ENCODE measurements at places on chromosomes 11 and 22.

GRCh38 chr11:10304495-10305261 lies at the start of gene ADM:
Gene ADM (plus strand): TSS chr11:10305073. CDS start chr11:10305701, 628 bp downstream.
- peak; percentile 90 for DNase-seq

DNA sequence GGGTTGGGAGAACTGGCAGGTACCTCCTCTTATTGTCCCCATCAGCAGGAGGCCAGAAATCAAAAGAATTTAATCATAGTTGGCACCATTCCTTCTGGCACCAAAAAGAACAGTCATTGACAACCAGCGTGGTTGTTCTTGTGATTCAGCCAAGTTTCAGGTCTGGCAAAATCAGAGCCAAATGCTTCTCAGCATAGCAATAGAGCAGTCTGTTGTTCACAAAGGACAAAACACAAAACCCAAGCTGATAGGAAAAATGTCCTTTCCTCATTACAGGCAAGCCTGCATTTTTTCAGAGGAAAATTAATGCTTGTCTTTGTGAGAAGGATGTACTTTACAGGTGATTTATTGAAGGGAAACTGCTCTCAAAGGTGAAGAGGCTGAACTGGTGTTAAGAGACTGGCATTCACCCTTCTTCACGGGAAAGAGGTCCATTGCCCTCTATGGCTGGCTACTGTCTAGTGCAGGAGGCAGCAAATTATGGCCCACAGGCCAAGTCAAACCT lies 241.8 kb upstream of the ARHGAP42 start:
- DNase-seq = no peak

DNA sequence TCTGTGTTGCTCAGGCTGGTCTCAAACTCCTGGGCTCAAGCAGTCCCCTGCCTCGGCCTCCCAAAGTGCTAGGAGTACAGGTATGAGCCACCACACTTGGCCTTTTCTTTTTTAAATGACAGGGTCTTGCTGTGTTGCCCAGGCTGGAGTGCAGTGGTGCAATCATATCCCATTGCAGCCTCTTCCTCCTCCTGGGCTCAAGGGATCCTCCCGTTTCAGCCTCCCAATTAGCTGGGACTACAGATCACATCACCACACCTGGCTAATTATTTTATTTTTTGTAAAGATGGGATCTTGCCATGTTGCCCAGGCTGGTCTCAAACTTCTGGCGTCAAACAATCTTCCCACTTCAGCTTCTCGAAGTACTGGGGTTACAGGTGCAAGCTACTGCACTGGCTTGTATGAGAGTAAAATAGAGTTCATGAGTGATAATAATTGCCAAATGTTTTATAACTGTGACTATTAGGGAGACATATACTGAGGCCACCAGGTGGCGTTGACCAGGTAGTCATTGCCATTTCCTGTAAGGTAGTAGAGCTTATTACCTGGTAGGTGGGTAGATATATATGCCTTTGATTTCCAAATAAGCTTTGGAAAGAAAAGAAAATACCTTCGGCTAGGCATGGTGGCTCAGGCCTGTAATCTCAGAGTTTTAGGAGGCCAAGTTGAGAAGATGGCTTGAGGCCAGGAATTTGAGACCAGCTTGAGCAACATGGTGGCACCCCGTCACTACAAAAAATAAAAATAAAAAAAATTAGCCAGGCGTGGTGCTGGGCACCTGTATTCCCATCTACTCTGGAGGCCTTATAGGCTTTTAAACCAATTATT lies 5.4 kb downstream of the FDX1 start:
- DNase-seq = no peak

DNA sequence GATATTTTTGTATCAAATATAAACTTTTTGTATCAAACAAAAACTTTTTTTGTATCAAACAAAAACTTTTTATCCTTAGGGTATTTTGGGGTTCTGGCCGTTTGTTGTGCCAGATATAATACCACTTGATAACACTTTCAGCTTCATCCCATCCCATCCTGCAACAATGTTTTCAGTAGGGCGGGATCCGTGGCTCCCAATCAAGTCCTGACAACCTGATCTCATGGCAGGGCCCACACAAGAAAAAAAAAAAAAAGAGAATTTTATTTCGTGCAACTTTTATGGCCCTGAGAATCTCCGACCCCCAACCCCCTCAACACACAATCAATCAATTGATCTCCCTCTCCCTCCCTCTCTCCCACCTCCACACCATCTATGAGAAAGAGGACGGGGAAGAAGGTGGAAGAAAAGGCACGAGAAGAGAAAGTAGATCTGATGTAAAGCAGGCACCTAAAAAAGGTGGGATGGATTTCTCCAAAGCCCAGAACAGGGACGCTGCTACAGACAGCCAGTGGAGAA lies 4749.6 kb upstream of the OR11H1 start:
- no peak for DNase-seq

- peak; percentile 94 for DNase-seq
Measured at GRCh38 chr11:47004595-47005033, 68.1 kb downstream of the CSTPP1 start.

- no peak for DNase-seq
Measured at GRCh38 chr11:97794876-97795275, 1225.9 kb upstream of the CNTN5 start.

GRCh38 chr22:49270595-49271368 lies 556.9 kb downstream of the BRD1 start:
- no peak for DNase-seq

DNA sequence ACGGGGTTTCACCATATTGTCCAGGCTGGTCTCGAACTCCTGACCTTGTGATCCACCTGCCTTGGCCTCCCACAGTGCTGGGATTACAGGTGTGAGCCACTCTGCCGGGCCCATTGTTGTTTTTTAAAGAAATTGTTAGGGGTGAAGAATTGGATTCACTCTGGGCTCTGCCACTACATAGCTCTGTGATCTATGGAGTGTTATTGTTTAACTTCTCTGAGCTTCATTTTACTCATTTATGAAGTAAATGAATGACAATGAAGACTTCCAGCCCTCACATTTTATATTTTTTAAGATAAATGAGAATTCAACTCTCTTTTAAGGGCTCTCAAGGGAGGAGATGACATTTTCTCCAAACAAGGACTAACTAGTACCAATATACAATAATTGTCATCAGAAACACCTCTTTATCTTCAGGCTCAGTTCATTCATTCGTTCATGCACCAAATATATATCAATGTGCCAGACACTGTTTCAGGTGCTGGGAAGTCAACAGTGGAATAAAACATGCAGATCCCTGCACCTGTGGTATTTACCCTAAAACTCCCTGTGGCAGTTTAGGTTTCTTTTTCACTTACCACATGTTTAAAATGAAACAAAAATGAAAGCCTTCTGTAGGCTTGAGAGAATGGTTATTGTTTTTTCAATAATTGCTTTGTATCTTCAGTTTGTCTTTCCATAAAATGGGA lies 23.5 kb upstream of the GRAMD1B start:
- no peak for DNase-seq

- DNase-seq = no peak
Measured at GRCh38 chr11:102194257-102194656, 84.0 kb downstream of the YAP1 start.

- no peak for DNase-seq
Measured at GRCh38 chr11:129705341-129705740, 110.3 kb upstream of the TMEM45B start.

DNA sequence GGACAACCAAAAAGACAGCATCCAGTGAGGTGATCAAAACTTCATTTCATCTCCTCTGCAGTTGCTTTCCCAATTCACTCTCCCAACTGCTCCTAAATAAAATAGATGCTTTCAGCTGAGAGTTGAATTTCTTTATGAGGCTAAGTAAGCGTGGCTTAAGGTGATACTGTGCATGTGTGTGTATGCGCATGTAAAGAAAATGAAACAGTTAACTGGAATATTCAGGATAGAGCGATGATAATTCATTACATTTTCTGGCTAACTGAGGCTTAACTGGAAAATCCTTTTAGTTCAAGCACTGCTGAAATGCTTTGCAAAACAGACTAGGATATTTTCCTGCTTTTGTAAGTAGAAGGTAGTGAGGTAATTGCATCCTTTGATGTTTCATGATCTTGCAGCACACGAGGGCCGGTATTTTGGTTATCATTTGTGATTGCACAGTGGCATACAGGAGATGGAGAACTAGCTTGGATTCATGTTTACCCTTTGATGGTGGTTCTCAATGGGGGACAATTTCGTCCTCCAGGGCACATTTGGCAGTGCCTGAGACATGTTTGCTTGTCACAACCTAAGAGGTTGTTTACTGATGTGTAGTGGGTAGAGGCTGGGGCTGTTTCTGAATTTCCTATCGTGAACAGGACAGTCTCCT lies 71.2 kb downstream of the ZBTB16 start:
- no peak for DNase-seq
